Progenitor cell of endocrine pancreas (in vitro differentiated cells): ENCODE measurements at places on chromosomes 2 and 18. TPM values are rescaled to one million over a fixed set of nuclear protein-coding genes. Genes with fewer than 3 reads are reported as not detected.
A peak's percentile ranks its signal among the peaks of the same experiment; 100 is the strongest.

Gene PPP4R3B
- 50.5 and 57.0 TPM in 2 replicates for total RNA-seq

Gene BMP10
- not detected in 2 replicates for total RNA-seq

Gene MTA3
- 96.0 and 102 TPM in 2 replicates for total RNA-seq

Gene SCN7A
- total RNA-seq: 3.3 and 4.5 TPM in 2 replicates

Gene LHCGR
- total RNA-seq: not detected in 2 replicates

Gene GPAT2
- total RNA-seq: not detected in 2 replicates

Gene ADD2
- 1.1 and 1.3 TPM in 2 replicates for total RNA-seq

Gene TRAPPC8
- total RNA-seq: 39.8 and 45.3 TPM in 2 replicates

Gene COQ10B
- total RNA-seq: 11.0 and 11.8 TPM in 2 replicates

Gene CCNT2
- 74.8 and 76.0 TPM in 2 replicates for total RNA-seq

Gene CCDC141
- total RNA-seq: 14.8 and 18.1 TPM in 2 replicates

Gene CERS6
- 32.5 and 34.0 TPM in 2 replicates for total RNA-seq

DNA sequence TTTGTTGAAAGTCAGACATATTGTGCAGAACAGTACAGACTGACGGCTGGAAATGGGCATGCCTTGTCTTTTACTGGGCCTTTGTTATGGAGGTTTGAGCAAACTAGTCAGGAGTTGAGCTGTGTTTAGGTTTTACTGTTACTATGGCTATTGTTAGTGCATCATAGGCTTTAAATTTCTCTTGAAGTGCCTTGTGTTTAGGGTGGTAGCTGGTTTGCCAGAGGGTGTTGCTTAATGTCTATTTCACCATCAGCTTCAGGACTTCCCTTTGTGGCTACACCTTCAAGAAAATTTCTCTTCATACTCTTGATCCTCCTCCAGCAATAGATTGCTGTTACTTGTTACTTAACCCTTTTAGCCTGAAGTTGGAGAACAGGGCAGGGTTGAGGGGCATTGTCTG is 104.6 kb downstream of the CAPN13 start:
- H3K4me3 ChIP-seq: no peak overlapping the region
- no peak overlapping the region for H3K27ac ChIP-seq
- peaks cover 7% of the 10 kb centered on the region for H3K27me3 ChIP-seq
- peaks cover 7% of the 10 kb centered on the region for H3K36me3 ChIP-seq
- DNase-seq: no peak

DNA sequence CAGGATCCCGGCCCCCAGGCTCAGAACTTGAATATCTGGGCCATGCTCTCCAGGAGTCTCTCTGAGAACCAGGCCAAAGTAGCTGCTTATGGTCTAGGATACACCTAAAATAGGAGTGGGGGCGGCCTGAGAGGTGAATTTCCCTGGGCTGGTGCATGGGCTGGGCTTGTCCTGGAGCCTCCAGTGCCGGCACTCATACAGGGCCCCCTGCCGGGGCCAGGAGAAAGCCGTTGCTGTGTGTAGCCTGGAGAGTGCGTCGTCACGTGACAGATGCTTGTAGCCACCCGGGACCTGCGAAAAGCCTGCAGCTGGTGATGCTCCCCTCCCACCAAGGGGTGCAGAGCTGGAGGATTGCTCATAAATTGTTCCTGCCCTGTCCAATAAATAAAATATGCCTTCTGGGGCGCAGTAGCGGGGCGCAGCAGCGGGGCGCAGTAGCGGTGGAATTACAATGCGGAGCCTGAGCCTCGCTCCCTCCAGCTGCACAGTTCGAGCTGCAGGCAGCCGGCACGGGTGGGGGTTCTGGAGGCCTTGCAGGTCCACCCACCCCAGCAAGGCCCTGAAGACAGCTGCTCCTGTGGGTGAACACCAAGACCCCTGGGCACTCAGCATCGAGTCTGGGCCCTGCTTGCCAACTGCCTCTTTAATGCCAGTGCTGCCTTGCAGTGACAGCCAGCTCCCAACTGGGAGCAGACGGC is 289.9 kb downstream of the NDUFA10 start:
- no peak overlapping the region for H3K27ac ChIP-seq
- H3K36me3 ChIP-seq: no peaks in the 10 kb centered on the region
- H3K4me3 ChIP-seq: no peak overlapping the region
- peaks cover 10% of the 10 kb centered on the region for H3K27me3 ChIP-seq
- no peak for DNase-seq
- H3K4me1 ChIP-seq: no peaks in the 10 kb centered on the region

- H3K27ac ChIP-seq: no peak overlapping the region
- DNase-seq: no peak
- H3K4me1 ChIP-seq: peaks cover 3% of the 10 kb centered on the region
- no peaks in the 10 kb centered on the region for H3K36me3 ChIP-seq
- no peak overlapping the region for H3K4me3 ChIP-seq
Measured at GRCh38 chr2:11073776-11074175, 81.5 kb upstream of the SLC66A3 start.

GRCh38 chr2:149021271-149021719 is 17.2 kb upstream of the LYPD6B start:
- no peak for DNase-seq
- peaks cover 3% of the 10 kb centered on the region for H3K36me3 ChIP-seq

- H3K36me3 ChIP-seq: peaks cover 5% of the 10 kb centered on the region
- no peak overlapping the region for H3K4me3 ChIP-seq
- H3K27ac ChIP-seq: no peak overlapping the region
- peaks cover 1% of the 10 kb centered on the region for H3K4me1 ChIP-seq
Measured at GRCh38 chr2:17363846-17364245, 154.4 kb downstream of the RAD51AP2 start.

GRCh38 chr2:17059458-17059857 is 393.8 kb upstream of the CYRIA start:
- H3K27ac ChIP-seq: no peak overlapping the region
- DNase-seq: no peak
- peaks cover 9% of the 10 kb centered on the region for H3K4me1 ChIP-seq

DNA sequence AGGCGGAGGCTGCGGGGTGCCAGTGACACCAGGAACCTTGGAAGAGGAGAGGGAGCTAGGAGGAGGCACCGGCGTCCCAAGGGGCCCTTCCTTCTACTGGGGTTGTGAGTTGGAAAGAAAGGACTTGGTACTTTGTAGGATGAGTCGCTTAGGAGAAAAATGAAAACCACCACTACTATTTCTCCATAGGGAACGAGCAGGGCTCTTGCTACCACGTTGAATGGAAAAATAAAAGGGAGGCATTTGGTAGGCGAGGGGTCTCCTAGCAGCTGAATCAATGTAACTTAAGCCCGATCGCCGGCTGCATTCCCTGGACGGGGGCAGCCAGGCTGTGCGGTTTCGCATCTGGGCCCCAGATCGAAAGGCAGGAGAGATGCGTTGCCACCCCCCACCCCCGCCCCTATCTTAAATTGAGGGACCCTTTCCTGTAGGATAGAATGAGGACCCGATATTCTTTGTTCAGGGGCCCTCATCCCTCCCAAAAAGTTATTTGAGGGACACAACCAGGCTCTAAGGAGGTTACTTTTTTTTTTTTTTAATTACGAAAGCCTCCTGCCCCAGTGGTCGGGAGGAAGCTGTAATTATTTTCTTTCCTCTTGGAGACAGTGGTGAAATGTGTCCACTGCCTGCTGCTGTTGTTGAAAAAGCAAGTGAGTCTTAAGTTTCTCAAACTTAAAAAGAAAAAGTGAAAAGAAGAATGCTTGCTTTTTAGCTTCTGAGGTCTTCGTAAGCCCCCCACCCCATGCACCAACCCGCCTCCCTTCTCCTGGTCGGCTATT is 1.3 kb downstream of the IGFBP2 start:
- DNase-seq: no peak
- H3K4me3 ChIP-seq: peak overlapping the region; percentile 98
- no peaks in the 10 kb centered on the region for H3K27me3 ChIP-seq
- H3K4me1 ChIP-seq: peaks cover 43% of the 10 kb centered on the region

DNA sequence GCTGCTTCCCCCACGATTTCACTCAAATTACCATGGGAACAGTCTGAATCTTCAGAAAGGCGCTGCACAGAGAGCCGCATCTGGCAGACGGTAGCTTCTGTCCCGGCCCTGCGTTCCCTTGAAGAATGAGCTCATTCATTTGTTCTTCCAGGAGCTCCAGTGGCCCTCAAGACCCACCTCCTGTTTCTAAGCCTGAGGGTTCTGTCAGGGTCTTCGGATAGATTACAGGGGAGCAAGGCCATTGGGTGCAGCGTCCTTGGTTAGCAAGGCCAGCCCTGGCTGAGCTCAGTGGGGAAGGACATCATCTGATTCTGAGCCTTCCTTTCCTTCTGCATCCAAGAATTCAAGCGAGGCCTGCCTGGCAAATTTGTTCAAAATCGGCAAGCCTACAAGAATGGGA is 111.9 kb downstream of the PDCL3 start:
- H3K4me1 ChIP-seq: no peaks in the 10 kb centered on the region
- no peak for DNase-seq
- no peak overlapping the region for H3K27ac ChIP-seq
- no peak overlapping the region for H3K4me3 ChIP-seq
- H3K27me3 ChIP-seq: peaks cover 8% of the 10 kb centered on the region
- H3K36me3 ChIP-seq: no peaks in the 10 kb centered on the region

GRCh38 chr2:133194362-133194655 is 374.0 kb downstream of the NCKAP5 start:
- peaks cover 11% of the 10 kb centered on the region for H3K27me3 ChIP-seq

GRCh38 chr2:9210030-9210429 is 3.4 kb downstream of the ASAP2 start:
- H3K27me3 ChIP-seq: no peaks in the 10 kb centered on the region
- H3K4me1 ChIP-seq: peaks cover 54% of the 10 kb centered on the region
